ENCODE measurements at places on chromosomes 7 and 10.
A peak's percentile ranks its signal among the peaks of the same experiment; 100 is the strongest.

- DNase-seq = peak; percentile 19
Measured at GRCh38 chr7:100208911-100209408, 10.8 kb upstream of the PVRIG start.

- peak; percentile 99 for DNase-seq
Measured at GRCh38 chr7:139360210-139360947, 685 bp downstream of the LUC7L2 start.

GRCh38 chr10:69335063-69335587 is 56.8 kb downstream of the HK1 start:
- DNase-seq = peak; percentile 38

DNA sequence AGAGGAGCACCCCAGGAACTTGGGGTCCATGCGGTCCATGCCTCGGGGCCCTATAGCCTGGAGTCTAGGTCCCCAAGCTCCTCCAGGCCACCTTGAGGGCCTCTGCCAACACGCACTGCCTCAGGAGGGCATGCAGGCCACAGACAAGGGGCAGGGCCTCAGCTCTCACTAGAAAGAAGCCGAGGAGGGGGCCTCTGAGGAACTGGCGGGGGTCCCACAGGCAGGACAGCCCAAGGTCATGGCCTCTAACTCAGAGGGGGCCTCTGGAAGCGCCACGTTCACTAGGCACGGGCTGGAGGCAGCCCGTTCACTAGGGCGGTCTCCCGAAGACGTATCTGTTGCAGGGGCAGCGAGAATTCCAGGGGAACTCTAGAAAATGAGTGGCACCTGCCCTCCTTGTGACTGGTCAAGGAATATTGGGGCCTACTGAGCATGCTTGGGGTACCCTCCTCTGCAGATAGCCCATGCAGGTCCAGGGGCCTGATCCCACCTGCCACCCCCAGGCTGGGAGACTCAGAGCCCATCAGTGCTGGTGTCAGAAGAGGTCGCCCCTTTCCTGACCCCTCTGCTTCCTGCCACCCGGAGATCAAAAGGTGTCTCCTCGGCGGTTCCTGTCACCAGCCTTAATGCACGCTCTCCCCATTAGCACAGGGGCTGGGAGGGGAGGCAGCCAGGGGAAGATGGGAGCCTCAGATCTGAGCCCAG is 86.7 kb upstream of the RET start:
- no peak for DNase-seq

GRCh38 chr10:79087721-79088120 is 19.0 kb downstream of the ZMIZ1 start:
- DNase-seq = no peak

- DNase-seq = peak; percentile 57
Measured at GRCh38 chr10:133388973-133389818, 4.8 kb upstream of the MTG1 start.

DNA sequence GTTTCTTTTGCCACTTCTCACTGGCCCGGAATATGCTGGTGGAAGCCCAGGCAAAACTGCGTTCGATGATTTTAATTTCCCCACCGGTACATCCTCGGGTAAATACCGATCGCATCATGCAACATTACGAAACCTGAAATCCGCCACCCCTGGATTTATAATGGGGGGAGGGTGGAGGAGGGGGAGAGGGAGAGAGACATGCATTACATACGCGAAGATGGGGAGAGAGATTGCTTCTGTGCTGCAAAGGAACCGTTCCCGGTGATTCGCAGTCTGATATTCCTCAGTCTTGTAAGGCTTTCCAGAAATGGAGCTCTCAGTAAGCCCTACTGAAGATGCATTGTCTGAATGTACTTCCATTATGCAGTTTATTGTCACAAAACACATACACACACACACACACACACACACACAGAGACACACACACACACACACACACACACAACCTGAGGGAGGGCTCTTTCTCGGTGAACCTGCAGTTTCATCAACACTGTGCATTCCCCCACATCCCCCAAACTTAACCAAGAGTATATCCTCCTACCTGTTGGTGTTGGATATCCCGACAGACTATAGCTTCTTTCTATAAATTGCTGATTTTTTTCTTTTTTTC is 741 bp downstream of the GPR85 start:
- no peak for DNase-seq

DNA sequence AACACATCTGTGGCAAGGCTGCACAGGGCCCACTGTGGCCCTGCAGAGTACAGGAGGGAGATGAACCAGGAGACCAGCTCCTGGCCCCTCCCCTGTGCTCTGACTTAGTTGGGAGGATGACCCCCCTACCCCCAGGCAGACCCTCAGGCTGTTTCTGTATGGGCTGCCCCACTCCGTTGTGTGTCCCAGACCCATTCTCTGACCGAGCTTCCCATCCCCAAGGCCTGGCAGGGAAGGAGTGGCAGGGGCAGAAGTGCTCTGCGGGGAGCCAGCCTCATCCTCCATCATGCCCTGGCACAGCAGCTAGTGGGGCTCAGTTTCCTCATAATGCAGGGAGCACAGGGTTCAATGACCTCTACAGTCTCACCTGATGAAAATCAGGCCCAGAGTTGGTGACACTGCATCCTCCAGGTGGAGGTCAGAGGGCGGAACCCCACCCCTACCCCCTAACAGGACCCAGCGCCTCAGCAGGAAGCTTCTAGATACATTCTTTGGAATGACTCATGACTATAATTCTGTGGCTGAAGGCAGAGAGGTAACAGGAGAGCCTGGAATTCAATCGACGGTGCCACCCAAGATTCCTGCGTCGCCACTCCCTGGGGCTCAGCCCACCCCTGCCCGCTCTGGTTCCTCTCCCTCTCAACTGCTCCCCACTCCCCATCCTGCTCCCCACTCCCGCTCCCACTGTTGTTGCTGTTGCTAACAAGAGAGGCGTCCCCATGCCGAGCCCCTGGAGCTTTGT is 18.2 kb downstream of the PODXL start:
- no peak for DNase-seq

GRCh38 chr10:10911471-10911921 is 106.2 kb upstream of the CELF2 start:
- no peak for DNase-seq

GRCh38 chr7:132133501-132133900 is 442.8 kb downstream of the PLXNA4 start:
- DNase-seq = no peak

GRCh38 chr7:68420342-68421192 is 1177.7 kb upstream of the AUTS2 start:
- DNase-seq = no peak

GRCh38 chr7:153902862-153903261 is 149.3 kb upstream of the DPP6 start:
- DNase-seq = no peak

DNA sequence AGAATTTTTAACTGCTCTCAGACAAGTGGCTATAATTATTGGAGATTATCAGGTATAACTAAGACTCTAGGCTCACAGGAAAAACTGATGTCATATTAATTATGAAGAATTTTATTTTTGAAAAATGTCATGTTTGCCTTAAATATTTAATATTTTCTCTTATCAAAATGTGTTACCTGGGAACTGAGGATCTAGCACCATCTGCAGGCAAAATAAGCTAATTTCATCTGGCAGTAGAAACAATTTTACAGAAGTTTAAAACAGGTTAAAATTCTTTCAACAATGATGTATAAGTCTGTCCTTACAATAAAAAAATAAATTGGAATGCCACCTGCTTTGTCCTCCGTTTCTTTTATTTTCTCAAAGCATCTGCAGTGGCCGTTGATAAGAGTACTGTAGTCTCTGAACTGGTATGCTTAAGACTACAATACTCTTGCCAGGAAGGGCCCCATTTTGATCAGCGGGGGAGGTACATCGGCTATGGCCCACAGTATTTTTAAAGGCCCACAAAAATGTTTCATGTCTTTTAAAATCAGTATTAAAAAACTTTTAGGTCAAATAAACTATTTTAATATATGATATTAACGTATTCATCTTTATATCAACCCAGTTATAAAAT is 81.3 kb downstream of the VWDE start:
- no peak for DNase-seq

DNA sequence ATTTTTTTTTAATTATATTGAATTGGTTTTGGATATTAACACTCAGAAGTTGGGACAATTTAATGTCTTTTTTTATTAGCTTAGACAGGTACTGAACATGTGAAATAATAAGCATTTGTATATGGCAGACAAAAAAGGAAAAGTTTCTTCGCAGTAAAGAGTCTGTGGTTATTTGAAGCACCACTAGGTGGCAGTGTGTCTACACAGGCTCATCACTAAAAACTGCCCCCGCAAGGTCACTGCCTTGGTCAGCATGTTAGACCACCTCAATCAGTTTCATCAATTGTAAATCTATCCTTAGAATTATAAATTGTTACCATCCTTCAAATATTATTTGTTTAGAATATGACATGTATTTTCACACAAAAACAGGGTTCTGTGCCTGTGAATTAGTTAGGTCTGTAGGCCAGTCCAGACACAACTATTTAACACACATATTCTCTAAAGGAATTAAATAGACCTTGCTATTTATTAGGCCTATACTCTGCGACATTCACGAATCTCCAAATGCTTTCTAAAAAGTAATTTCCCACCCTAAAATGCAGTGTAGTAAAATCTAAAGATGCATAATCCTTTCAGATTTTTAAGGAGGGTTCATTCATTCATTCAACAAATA is 17.0 kb downstream of the PNLIPRP3 start:
- DNase-seq = no peak

DNA sequence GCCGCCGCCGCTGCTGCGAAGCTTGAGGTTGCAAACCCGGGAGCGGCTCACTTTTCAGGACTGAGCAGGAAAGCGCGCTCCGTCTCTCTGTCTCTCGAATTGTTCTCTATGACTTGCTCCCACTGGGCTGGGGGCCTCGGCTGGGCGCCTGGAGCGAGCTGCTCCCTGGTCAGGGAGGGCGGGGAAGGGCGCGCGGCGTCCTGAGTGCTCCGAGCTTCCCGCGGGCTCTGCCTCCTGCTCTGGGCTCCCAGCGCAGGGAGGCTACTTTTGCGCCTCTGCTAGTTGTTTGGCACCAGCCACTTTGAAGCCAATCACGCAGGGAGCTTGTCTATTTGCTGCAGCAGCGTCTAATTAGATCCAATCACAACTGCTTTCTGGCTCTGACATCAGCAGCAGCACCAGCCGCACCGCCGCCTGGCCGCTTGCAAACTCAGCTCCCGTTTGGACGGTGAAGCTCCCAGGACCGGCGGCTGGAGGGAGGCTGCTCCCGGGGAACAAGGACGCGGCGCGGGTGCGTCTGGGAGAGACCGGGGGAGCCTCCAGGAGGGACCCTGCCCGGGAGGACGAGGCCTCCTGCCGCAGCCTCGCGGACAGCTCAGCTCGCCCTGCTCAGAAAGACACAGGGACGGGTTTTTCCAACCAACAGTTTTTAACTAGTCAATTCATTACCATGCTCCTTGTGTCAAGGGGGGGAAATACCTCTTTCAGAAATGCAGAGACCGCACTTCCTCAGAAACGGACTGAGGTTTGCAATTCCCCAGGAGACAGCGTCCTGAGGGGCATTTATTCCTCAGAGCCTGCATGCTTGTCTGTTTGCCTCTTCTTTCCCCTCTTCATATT is at the start of gene ADARB2:
TSS of gene ADARB2 (minus strand) at position 304 of the 840 bp plus-strand sequence.
- DNase-seq = peak; percentile 14

DNA sequence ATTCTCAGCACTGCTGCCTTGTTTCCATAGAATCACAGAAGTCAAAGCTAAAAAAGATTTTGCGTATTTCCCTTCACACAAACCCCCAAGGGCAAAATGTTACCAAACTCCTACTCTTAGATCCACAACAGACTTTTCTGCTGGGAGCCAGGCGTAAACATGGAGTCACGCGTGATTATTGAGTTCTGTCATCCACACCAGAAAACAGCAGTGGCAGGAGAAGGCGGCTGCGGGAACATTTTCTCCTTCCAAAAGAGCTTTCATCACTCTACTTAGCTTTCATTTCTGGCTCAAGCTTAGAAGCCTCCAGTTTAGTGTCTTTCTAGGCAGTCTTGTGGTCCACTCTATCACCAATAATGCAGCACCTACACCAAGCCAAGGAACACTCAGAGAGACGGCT is 712.9 kb upstream of the NRP1 start:
- DNase-seq = no peak

DNA sequence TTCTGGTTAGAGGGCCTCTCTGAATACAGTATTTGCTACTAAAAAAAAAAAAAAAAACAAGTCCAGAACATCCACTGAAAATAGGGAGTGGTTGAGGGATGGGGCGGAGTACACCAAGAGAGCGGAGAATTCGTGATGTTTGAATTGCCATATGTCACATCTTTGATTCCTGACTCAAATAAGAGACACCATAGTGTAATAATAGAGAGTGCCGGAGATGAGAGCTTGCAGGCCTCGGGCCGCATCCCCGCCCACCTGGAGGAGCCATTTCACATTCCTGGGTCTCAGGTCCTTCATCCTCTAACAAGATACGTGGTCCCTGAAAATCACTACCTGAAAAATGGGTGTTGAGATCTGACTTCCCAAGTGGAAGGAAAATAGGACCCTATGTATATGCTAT is 46.8 kb downstream of the KIAA1549 start:
- no peak for DNase-seq

GRCh38 chr7:106593028-106593417 is 67.9 kb downstream of the CCDC71L start:
- DNase-seq = no peak

- DNase-seq = no peak
Measured at GRCh38 chr7:78620920-78621319, 822.3 kb downstream of the PHTF2 start.

DNA sequence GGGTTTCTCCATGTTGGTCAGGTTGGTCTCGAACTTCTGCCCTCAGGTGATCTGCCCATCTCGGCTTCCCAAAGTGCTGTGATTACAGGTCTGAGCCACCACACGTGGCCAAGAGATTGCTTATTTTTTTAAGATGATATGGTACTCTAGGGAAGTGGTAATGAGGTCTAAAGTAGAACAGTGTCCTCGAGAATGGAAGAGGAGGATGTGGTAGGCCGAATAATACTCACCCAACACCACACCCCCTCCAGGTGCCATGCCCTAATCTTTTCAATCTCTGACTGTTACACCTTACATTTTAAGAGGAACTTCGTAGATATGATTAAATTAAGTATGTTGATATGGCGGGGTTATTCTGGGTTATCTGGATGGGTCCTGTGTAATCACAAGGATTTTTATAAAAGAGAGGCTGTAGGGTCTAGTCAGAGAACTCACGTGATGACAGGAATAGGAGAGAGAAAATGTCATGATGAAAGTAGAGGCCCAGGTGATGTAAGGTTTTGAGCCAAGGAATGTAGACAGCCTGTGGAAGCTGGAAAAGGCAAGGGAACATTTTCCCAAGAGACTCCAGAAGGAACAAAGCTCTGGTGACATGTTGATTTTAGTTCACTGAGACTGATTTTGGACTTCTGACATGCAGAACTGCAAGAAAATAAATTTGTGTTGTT is 29.5 kb downstream of the CDK13 start:
- DNase-seq = peak; percentile 8

DNA sequence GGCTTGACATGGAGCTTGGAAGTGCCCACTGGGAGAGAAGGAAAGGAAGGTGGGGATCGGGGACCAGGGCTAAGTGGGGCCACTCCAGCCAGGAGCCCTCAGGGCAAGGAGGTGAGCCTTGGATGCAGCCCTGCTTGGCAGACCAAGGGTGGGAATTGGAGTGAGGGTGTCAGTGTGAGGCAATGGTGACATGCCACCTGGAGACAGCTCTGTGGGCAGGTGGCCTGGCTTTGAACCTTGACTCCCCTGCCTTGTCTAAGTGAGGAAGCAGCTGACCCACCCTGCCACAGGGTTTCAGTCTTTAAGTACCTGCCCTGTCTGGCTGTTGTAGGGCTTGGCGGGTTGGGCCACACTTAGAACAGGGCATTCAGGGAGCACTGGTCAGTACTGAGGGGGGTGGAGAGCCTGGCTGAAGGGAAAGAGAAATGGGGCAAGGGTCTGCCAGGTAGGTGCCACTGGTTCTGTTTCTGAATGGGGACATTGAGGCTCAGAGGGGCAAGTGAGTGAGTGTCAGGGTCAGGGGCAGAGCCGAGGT is 4.8 kb downstream of the RAMP3 start:
- DNase-seq = no peak
